ENCODE measurements at places on chromosomes 7 and 10.
A peak's percentile ranks its signal among the peaks of the same experiment; 100 is the strongest.

GRCh38 chr7:138661069-138661635 lies 40.0 kb downstream of the SVOPL start:
- no peak for DNase-seq

- no peak for DNase-seq
These were observed 14.2 kb downstream of the MTURN start for GRCh38 chr7:30148951-30149459.

DNA sequence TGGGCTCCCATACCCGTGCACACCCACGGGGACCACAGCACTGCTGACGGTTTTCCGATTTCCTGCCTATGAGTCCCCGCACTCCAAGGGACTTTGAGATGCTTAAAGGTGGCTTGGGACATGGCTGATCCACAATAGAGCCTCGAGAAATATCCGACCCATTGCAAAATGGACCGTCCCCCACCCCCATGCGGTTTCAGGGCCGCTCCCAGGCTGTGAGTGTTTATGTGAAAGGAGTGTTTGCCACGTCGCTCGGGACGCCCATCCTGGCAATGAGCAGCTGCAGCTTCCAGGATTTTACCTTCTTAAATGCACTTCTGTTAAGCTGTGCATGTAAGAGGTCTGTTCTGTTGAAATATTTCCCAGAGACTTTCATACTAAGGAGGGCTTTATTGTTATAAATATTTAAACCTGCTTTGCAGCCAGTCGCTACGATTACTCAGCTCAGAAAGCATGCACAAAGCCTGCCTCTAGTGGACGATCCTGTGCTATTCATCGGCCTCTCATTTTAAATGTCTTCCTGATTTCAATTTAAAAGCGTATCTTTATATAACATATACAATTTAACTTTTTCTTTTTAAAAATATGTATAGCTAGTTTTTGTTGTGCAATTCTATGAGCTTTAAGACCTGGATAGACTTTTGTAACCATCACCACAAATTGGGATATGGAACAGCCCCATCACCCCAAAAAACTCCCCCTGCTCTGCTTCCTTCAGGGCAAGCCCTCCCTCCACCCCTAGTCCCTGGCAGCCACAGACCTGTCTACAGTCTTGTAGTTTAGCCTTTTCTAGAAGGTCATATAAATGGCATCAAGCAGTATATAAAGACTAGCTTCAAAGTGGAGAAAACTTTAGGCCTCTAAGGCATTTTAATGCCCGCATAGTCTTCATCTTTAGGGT lies 418.3 kb downstream of the PAXIP1 start:
- DNase-seq = peak; percentile 68

GRCh38 chr10:24526085-24526649 lies 197.5 kb downstream of the ARHGAP21 start:
- DNase-seq = no peak

GRCh38 chr10:66095610-66096009 lies 830.2 kb upstream of the LRRTM3 start:
- DNase-seq = no peak

DNA sequence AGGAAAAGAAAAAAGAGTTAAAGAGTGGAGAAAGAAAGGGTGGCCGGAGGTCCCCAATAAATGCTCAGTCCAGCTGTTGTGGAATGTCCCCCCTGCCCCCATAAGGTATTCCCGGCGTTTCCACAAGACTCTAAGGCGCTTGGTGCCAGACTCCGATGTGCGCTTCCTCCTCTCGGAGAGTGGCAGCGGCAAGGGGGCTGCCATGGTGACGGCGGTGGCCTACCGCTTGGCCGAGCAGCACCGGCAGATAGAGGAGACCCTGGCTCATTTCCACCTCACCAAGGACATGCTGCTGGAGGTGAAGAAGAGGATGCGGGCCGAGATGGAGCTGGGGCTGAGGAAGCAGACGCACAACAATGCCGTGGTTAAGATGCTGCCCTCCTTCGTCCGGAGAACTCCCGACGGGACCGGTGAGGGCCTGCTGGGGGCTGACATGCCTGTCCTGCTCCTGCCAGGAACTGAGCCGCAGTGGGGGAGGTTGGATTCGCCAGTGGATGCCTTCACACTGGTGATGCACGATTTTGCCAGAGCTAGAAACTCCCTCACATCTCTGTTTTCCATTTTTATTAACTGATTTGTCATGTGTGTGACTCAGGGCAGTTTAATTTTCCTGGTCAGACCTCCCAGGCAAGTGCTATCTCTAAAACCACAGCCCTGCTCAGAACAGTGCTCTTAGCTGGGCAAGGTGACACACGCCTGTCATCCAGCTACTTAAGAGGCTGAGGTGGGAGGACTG lies 34.2 kb downstream of the TACR2 start:
- no peak for DNase-seq

DNA sequence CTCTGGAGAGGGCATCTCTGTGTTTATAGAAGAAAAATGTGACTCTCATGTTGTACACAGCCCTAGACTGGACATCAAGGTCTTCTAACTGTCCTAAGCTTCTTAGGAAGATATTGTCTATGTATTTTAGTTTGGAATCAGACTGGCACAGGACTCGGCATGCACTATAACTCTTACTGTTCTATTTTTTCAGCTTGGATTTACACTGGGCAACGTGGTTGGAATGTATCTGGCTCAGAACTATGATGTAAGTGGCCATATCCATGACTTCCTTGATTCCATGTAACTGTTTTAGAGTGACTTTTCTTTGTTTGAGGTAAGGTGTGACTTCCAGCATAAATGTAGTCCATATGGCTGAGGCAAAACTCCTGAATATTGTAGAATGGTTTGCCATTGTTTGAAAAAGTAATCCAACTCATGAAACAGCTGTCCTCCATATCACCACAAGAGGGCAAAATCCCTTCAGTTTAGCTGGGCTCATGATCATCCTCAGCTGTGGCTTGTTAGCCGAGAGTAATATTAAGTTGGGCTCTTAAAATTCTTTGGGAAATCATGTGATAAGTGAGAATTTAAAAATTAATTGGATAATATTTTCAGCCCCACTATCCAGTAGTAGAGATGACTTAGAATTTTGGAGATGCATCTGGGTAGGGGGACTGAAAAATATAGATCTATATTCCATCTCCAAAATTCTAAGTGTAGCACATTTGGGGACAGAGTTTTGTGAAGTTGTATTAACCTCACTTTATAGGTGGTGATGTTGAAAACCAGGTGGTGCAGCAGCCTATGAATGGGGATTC lies 10.4 kb downstream of the STMP1 start:
- DNase-seq = peak; percentile 51

- no peak for DNase-seq
These were observed 96.1 kb upstream of the RHEB start for GRCh38 chr7:151615784-151616183.

DNA sequence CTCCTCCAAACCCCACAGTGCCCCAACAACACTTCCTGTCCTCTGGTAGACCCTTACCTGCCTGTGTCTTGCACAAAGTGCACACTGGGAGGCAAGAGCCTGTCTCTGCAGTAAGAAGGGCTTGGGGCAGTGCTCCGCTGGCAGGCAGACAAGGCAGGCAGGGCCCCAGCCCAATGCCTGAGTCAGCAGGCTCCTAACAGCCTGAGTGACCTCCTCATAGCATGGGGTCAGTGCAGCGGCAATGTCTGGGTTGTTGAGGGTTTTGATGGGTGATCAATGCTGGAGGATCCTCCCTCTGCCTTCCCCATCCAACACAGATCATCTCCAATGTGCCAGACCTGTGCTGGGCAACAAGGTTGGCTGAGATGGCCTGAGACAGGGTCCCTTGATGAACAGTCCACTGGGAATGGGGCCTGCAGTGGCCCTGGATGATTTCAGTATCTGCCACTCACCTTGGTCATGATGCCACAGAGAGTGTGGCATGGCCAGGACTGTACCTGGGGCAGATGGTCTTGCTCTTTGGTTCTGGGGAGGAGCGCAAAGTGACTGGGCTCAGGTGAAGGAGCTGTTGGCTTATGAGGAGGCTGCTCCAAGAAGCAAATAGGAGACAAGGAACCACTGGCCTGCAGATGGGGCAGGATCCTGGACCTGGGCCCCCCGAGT lies 55.6 kb upstream of the CAMK2B start:
- no peak for DNase-seq

- no peak for DNase-seq
These were observed 29.8 kb downstream of the COL28A1 start for GRCh38 chr7:7505915-7506314.

- no peak for DNase-seq
These were observed 15.6 kb downstream of the CLRN3 start for GRCh38 chr10:127877116-127877515.

GRCh38 chr7:24409431-24410024 lies 125.5 kb downstream of the NPY start:
- no peak for DNase-seq

DNA sequence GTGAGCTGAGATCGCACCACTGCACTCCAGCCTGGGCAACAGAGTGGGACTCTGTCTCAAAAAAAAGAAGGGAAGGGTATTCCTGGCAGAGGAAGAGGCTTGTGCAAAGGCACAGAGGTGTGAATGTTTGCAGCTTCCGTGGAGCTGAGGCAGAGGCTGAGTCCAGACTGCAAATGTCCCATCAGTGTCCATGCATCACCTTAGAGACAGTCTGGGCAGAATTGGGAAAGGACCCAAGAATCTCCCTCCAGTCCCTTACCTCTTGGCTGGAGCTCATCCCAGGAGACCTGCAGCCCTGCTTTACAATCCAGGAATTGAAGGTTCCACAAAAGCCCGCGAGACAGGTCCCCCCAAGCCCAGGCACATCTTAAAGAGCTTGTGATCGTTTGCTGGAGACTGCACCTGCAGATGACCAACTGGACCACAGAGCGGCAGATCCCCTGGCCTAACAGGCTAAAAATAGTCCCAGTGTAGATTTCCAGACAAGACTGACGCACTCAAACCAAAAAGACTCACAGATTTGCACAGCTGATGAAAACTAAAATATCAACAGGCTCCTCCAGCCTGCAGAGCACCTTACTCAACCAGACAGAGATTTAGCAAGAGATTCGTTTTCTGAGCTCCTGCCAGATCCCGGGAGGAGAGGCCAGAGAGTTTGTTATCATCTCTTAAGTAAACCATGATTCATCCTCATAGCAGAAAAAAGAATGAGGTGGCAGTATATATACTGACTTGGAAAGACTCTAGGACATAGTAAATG lies 22.9 kb upstream of the NANOS1 start:
- no peak for DNase-seq

GRCh38 chr7:158820656-158821055 lies 8.7 kb downstream of the ESYT2 start:
- no peak for DNase-seq

- no peak for DNase-seq
These were observed 102.7 kb downstream of the EVX1 start for GRCh38 chr7:27345164-27345887.

DNA sequence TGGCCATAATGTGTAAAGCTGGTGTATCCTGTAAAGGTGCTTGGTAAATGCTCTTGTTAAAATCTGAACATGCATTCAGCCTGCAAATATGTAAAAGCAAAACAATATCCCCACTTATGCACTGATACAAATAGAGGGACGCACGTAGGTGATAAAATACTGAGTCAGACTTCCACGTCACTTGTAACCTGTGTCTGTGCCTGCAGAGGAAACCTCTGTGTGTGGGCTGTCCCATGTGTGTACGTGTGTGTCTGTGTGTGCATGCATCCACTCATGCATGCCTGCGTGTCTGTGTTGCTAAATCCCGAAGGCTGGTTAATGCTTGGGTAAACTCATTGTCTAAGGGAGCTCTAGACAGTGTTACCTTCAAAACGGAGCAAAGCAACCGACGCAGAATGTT lies 68.9 kb downstream of the KLF6 start:
- DNase-seq = no peak

- DNase-seq = no peak
These were observed 81.1 kb downstream of the IDE start for GRCh38 chr10:92492748-92493240.

DNA sequence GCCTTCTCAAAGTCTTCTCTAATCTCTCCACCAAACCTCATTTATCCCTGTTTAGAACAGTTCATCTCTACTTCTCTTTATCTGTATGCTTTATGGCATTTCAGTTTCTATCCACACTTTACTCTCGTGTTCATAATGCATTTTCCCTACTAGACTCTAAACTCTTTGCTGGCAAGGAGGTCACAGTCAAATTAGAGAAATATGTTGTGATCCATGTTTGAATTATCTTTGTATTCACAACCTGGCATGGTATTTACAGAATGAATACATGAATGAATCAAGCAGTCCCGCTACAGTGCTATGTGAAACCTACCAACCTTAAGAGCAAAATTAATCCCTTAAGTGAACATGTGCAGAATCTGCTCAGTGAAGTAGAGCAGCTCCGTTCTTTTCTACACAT lies 12.8 kb upstream of the YAE1 start:
- DNase-seq = no peak

GRCh38 chr7:49812534-49812933 lies 39.1 kb downstream of the VWC2 start:
- no peak for DNase-seq

- no peak for DNase-seq
These were observed 8.0 kb upstream of the ZMIZ1 start for GRCh38 chr10:79060641-79061255.

DNA sequence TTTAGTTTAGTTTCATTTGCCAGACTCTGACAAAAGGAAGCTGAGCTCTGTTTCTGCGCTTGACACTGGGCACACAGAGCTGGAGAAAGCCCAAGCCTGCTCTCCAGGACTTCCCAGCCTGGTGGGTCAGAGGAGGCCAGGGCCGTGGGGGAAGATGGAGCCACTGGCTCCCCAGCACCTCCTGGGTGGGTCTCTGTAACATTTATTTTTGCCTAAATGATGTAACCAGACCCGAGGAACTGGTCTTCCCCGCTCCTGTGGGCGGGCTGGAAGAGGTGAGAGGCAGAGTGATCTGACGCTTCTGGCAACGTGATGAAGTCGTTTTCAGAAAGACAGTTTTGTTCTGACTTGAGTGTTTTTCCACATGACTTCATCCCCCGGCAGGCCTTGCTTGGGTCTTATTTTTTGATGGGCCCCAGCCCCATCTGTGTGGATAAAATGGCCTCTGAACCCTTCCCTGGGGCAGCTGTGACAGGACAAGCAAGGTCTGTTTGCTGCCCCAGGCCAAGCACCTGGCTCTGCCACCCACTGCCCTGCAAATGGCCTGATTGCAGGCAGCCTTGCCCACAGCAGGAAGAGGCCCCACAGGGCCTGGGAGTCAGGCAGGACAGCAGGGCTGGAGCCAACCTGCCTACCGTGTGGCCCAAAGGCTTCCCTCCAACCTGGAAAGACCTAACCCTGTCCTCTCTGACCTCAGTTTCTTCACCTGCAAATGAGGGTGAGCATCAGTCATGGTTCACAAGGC lies 304.9 kb upstream of the ZMIZ1 start:
- no peak for DNase-seq

DNA sequence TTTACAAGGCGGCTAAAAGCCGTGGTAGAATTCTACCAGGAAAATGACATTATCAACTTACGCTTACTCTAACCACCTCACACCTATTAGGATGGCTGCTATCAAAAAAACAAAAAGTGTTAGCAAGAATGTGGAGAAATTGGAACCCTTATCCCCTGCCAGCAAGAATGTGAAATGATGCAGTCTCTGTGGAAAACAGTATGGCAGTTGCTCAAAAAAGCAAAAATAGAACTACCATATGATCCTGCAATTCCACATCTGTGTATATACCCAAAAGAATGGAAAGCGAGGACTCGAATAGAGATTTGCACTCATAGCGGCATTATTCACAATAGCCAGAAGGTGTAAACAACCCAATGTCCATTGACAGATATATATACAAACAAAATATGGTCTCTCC lies 61.3 kb downstream of the KIF5B start:
- DNase-seq = no peak

All from hippocampal formation (tissue), 2 donors.